SHP77 treated with DMSO at 0.1 percent for 48 hours (cell line): ENCODE measurements at places on chromosomes 6 and 20.
A peak's percentile ranks its signal among the peaks of the same experiment; 100 is the strongest.

DNA sequence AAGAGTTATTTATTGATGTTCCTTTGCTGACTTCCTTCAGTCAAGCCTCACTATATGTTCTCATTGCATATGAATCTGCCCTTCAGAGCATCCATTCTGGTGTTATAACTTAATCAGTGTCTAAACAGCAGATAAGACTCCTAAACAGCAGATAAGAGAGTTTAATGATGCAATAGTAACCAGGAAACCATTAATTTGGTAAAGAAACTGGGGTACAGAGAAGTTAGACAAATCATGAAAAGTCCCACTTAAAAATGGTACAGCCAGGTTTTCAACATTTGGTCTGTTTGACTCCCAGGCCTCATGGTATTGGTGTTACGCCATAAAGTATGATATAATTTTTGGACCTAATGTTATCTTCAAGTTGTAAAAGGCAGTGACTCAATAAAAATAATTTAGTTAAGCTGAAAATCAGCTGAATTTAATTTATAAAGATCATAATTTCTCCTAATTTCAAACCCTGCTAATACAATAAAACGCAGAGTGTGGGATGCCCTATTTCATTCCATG lies 127.4 kb upstream of the DST start:
- no peak for DNase-seq

DNA sequence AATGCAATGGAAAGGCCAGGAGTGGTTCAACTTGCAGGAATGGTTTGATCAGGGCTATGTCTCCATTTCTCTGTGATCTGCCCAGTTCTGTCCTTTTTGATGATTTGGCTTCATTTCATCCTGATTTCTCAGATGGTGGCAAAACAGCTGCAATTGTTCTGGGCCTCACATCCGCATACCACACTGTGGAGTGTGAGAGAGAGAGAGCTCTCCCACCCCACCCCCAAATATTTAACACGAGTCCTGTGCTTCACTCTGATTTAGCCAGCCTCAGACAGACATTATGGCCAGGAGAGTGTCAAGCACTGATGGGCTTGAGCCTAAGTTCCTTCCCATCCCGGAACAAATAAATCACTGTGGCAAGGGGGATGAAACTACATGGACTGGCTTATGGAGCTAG lies 284.6 kb downstream of the CDC5L start:
- no peak for DNase-seq

GRCh38 chr20:57403216-57403615 lies 12.0 kb downstream of the RBM38 start:
- no peak for DNase-seq

DNA sequence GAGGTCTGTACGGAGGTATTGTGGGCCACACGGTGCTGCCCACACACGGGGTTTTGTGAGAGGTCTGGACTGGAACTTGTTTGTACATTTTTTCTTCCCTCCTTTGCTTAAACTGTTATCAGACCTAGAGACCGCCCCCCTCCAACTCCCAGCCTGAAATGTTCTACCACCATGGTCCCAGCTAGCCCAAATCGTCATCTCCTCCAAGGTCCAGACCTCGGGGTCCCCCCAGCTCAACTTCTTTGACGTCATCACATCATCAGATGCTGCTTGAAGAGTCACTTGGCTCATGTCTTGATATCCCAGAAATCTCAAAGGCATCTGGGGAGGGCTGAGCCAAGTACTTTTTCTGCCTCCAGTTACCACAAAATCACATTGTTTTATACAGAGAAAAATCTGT lies 2.8 kb upstream of the CCDC170 start:
- DNase-seq: no peak

GRCh38 chr6:15176816-15177370 lies 69.0 kb upstream of the JARID2 start:
- no peak for DNase-seq

GRCh38 chr6:143215363-143215762 lies 154.7 kb downstream of the AIG1 start:
- DNase-seq: no peak

- DNase-seq: no peak
These were observed 44.5 kb downstream of the RAMACL start for GRCh38 chr6:166541876-166542579.

DNA sequence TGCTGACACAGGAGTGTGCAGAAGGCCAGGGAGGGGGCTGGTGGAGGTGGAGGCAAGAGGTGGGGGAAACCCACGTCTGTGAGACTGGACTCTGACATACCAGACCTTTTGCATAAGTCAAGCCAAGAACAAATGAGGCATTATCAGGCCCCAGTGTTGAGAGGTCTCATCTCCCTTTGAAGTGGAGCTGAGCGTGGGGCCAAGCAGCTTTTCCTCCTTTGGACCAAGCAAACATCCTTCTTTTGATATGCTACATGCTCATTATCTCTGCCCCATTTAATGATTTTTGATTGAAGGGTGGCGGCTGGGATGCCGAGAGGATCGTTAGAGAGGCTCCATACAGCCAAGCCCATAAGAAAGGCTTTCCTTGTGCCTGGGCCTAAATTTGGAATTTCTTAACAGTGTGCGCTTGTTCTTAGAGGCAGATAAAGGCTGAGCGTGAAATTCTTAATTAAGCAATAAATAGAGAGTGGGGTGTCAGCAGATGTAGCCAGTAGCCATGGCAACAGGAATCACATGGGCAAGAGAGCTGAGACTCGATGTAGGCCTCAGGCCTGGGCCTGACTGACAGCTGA lies 244.5 kb downstream of the PKHD1 start:
- no peak for DNase-seq

DNA sequence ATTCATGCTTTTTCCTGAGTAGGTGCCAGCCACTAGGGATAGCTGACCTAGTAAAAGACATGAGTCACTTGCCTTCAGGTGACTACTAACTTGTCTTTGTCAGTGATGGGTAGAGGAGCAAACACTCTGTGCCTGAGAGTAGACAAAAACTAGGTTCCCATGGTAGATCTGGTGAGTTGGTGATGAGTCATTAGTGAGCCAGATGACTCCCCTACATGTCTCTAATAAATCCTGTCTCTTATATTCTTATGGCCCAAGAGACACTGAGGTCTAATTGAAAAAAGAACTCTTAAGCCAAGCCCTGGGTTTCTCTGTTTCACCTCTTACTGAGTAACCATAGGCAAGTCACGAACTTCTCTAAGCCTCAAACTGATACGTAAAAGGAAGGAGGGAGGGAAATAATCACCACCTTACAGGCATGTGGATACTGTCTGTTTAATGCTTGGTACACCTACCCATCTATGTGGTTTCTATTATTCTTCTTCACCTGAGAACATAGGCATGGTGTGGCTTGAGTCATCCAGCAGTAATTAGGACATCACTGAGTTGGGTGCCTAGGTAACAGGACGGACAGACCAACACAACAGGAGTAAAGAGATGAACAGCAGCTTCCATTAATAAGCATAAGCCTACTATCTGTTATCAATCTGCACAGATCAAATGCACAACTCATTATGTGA lies 20.3 kb downstream of the TTPAL start:
- no peak for DNase-seq

- no peak for DNase-seq
These were observed 10.2 kb downstream of the ADNP start for GRCh38 chr20:50920997-50921396.

DNA sequence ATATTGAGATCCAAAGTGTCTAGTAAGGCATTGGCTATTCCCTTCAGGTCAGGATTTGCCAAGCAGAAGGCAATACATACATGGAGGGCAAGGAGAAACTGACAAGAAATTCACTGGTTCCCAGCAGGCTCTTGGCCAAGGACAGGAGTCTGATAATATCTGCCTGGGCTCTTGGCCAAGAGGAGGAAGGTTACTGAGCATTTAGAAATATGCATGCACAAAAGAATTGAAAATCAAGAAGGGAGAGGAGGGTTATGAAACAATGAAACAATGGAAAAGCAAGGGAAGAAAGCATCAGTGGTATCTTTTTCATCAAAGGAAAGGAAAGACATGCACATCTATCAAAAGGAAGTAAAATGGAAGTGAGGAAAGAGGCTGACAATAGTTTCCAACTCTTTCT lies 42.4 kb downstream of the ARHGAP18 start:
- DNase-seq: no peak

GRCh38 chr6:168030908-168031307 lies 33.4 kb downstream of the KIF25 start:
- no peak for DNase-seq

- DNase-seq: no peak
These were observed 789.3 kb downstream of the FRK start for GRCh38 chr6:115271434-115271833.

- DNase-seq: no peak
These were observed 207.9 kb downstream of the MYLK4 start for GRCh38 chr6:2542858-2543218.

GRCh38 chr20:32636283-32636682 lies 37.5 kb downstream of the C20orf203 start:
- no peak for DNase-seq

GRCh38 chr20:8811801-8812594 lies 256.9 kb upstream of the PLCB4 start:
- no peak for DNase-seq

GRCh38 chr6:12008366-12009179 lies 3.5 kb upstream of the HIVEP1 start:
- peak; percentile 56 for DNase-seq

- no peak for DNase-seq
These were observed 18.9 kb downstream of the BCAS4 start for GRCh38 chr20:50813801-50814200.

- DNase-seq: peak; percentile 50
These were observed 30.1 kb upstream of the SLC16A10 start for GRCh38 chr6:111057074-111057752.

GRCh38 chr6:15436451-15436850 lies 190.6 kb downstream of the JARID2 start:
- DNase-seq: no peak

DNA sequence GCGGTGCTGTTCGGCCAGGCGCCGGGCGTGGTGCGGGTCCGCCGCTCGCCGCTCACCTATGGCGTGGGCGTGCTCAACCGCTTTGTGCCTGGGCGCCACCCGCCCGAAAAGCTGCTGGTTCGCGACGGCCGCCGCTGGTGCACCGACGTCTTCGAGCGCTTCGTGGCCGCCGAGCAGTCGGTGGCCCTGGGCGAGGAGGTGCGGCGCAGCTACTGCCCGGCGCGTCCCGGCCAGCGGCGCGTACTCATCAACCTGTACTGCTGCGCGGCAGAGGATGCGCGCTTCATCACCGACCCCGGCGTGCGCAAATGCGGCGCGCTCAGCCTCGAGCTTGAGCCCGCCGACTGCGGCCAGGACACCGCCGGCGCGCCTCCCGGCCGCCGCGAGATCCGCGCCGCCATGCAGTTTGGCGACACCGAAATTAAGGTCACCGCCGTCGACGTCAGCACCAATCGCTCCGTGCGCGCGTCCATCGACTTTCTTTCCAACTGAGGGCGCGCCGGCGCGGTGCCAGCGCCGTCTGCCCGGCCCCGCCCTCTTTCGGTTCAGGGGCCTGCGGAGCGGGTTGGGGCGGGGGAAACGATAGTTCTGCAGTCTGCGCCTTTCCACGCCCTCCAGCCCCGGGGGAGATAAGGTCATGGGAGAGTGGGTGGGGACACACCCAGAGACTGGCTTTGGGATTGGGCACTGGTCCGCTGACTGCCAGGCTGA lies 15.7 kb downstream of the ADISSP start:
- DNase-seq: no peak

- peak; percentile 67 for DNase-seq
These were observed 146.0 kb upstream of the BEND6 start for GRCh38 chr6:56808871-56809359.

DNA sequence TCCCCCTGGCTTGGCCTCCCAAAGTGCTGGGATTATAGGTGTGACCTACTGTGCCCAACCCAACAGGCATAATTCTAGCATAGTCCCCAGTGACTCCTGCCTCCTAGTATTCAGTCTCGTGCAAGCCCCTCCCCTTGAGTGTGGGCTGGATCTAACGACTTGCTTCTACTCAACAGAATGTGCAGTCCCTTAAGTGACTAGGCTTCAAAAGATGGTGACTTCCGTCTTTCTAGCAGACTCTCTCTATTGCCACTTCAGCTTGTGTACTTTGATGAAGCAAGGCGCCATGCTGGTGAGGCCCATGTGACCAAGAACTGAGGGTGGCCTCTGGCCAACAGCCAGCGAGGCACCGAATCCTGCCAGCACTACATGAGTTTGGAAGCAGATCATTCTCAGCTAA lies 109.6 kb upstream of the TRAF3IP2 start:
- no peak for DNase-seq

DNA sequence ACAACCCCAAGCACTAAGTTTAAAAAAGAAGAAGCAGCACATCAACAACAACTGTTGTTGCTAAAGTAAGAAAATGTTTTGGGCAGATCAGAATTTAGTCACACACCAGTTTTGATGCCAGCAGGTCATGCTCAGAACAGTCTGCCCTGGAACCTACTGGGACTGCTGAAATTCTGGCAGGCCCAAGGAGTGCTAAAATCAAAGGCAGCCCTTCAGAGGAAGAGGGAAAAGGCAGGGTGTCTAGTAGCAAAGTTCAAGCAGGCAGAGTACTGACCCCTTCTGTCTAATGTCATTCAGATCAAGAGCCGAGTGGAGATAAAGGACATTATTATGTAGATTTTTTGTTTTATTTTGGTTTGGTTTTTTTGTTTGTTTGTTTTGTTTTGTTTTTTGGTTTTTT lies 96.6 kb upstream of the LOC128125822 start:
- DNase-seq: no peak

DNA sequence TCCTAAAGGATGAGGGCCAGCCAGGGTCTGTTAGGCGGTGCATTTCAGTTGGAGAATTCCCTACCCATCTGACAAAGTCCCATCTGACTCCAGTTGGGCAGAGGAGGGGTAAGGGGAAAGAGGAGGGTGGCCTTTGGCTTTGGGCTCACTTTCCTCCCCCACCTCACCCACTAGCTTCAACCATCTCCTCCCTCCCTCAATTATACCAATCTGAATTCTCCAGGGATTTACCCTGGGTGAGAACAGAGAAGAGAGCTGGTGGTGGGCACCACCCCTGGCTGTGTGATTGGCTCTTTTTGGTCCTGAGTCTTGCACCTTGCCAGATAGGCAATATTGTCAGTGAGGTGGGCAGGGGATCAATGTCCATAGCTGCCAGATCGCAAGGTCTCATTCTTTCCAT lies 3.2 kb downstream of the HMGA1 start:
- DNase-seq: no peak

GRCh38 chr6:130366107-130367005 lies 539 bp downstream of the TMEM200A start:
- DNase-seq: peak; percentile 31

DNA sequence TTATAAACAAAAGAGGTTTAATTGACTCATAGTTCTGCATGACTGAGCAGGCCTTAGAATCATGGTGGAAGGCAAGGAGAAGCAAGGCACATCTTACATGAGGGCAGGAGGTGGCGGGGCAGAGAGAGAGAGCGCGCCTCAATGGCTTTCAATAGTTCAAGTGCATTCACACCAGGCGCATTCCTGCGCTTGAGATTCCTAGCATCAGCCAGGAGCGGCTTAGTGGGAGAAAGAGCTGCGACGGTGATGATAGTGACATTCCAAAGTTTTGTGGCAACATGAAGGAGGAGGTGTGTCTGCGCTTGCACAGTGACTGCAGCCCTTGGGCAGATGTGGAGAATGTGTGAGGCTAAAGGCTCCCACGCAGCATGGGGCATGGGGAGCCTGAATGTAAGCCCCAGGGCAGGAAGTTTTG lies 25.0 kb upstream of the EMILIN3 start:
- DNase-seq: no peak
